ENCODE measurements at places on chromosomes 16 and 17.

- DNase-seq = peak; percentile 59
Measured at GRCh38 chr17:8991514-8992285, 26.2 kb upstream of the PIK3R5 start.

DNA sequence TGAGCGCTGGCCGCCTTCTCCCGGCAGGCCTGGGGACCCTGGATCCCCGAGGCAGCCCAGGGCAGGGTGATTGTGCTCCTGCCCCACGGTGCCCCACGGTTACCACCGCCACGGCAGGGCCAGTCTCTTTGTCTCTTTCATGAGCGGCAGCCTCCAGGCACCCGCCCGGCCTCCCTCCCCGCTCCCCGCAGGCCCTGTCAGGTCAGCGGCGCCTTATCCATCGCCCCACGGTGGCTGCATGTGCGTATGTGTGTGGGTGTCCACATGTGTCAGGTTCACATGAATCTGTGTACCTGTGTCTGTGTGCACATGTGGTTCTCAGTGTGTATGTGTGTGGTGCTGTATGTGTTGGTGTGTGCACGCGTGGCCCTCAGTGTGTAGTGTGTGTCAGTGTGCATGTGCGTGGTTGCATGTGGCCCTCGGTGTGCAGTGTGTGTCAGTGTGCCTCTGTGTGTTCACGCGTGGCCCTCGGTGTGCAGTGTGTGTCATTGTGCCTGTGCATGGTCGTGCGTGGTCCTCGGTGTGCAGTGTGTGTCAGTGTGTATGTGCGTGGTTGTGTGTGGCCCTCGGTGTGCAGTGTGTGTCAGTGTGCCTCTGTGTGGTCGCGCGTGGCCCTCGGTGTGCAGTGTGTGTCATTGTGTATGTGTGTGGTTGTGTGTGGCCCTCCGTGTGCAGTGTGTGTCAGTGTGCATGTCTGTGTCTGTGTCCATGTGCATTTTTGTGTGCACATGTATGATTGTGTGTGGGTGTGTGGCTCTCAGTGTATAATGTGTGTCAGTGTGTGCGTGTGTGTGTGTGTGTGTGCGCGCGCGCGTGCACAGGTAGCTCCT, 239.2 kb upstream of the GSE1 start:
- DNase-seq = no peak

DNA sequence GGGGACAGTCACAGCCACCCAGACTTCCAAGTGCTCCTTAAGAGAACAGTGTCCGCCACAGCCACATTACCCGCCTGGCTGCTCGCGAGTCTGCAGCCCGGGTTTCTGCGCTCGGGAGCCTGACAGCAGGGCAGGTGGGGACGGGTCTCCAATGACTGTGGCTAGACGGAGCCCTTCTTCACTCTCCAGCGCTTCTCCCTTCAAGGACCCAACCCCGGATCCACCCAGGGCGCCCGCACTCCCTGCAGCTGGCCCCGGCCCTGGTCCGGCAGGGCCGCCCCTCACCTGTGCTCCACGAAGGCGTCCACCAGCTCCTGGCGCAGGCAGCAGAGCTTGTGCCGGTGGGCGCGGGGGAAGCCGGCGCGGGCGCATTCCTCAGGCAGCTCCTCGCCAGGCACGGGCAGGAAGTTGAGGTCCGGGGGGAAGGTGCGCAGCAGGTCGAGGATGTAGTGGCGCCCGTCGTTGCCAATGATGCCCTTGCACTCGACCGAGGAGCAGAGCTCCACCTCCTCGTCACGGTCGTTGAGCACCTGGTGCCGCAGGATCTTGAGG, 13.9 kb downstream of the CLUH start:
- DNase-seq = no peak

GRCh38 chr17:63699638-63700527, at the start of gene LIMD2:
Gene LIMD2 (minus strand): TSS chr17:63700125. CDS start chr17:63699298, 827 bp downstream.
- DNase-seq = peak; percentile 90

GRCh38 chr16:13977177-13977576, 57.2 kb downstream of the ERCC4 start:
- no peak for DNase-seq

DNA sequence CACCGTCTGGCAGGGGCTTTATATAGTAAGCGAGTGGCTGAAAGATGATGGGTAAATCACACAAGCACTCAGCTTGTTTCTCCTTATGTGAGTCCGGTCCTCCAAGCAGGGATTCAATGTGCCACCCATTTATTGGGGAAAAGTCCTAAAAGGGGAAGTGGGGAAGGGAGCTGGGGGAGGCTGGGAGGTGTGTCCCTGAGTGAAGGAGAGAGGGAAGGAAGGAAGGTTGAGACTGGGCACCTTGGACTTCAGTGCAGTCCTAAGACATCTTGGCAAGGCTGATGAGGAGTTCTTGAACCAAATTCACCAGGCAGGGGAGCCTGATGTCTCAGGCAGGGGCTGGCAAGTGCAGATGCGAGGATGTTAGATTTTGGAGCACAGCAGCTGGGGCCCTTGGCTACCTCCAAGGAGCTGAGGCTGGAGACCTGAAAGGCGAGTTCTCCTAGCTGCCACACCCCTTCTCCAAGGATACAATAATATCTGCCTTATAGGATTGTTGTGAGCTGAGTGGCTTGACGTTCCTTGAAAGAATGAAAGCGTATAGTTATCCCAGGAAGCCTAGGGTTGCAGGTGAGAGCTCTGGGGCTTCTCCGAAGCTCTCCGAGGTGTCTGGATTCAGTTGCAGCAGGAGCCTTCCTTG, 23.0 kb upstream of the CYLD start:
- DNase-seq = no peak

DNA sequence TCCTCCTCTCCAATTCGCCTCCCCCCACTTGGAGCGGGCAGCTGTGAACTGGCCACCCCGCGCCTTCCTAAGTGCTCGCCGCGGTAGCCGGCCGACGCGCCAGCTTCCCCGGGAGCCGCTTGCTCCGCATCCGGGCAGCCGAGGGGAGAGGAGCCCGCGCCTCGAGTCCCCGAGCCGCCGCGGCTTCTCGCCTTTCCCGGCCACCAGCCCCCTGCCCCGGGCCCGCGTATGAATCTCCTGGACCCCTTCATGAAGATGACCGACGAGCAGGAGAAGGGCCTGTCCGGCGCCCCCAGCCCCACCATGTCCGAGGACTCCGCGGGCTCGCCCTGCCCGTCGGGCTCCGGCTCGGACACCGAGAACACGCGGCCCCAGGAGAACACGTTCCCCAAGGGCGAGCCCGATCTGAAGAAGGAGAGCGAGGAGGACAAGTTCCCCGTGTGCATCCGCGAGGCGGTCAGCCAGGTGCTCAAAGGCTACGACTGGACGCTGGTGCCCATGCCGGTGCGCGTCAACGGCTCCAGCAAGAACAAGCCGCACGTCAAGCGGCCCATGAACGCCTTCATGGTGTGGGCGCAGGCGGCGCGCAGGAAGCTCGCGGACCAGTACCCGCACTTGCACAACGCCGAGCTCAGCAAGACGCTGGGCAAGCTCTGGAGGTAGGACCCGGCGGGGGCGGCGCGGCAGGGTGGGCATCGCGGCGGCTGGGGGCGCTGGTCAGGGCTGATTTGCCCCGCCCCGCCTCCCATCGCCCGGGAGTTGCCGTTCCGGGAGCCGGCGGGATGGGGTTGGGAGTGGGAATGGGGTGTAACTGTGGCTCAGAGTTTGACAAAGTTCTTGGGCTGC, 567 bp downstream of the SOX9 start:
- DNase-seq = no peak

- no peak for DNase-seq
Measured at GRCh38 chr17:1774390-1775176, 12.7 kb downstream of the SERPINF1 start.
